Stimulated activated CD8-positive, alpha-beta memory T cell treated with anti-CD3 and anti-CD28 coated beads, Interleukin-15, amount 100 ng/mL, for 4 hours (primary cell): ENCODE measurements at places on chromosomes 3 and 15.

DNA sequence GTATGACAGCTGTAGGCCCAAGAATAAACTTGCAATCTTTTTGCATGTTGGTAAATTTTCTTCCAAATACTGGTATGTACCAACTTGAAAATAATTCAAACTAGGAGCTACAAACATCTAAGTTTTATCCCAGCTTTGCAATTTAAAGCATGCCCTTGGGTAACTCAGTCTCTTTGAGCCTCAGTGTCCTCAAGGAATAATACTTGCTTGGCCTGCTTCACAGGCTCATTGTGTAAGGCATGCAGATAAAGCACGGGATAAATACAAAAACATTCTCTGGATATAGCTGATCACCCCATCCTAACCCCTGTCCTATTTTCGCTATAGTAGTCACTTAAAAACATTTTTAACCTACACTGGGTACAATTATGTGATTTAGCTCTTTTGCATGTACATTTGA lies 9.6 kb upstream of the TMEM44 start:
- no peak for DNase-seq

DNA sequence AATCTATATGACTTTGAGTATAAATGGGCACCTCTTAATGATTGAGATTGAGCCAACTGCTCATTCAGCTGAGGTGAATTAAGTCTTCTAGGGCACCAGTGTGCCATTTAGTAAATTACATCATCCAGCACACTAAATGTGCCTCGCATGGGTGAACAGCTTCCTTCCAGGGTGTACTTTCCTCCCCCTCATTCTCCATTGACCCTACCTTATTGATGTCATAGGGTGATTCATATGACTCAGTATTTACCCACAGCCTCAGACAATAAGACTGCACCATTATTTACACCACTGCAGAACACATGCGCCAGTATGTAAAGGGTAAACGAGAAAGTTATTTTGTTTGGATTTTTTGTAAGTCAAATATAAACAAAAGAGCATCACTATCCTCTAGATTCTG lies 185.2 kb upstream of the ARL6 start:
- DNase-seq: no peak

- DNase-seq: no peak
Measured at GRCh38 chr3:53354945-53355498, 7.7 kb upstream of the DCP1A start.

GRCh38 chr3:88985491-88985890 lies 121.9 kb upstream of the EPHA3 start:
- no peak for DNase-seq

DNA sequence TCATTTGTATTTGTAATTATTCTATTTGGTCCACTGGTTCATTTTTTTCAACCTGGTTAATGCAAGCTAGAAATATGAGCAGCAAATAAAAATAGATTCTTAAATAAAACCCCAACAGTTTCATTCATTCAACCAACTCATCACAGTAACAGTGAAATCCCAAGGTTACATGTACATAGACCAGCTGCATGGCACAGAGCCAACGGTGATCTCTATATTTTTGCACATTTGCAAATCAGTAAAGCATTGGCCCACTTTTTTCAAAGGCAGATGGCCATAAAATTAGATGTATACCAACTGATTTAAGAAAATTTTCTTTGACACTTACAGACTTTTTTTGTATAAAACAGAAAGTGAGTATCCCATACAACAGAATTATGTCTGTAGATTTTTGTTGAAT lies 49.3 kb downstream of the STRIT1 start:
- DNase-seq: no peak

- no peak for DNase-seq
Measured at GRCh38 chr3:104198131-104198530, 1168.6 kb upstream of the ALCAM start.

- no peak for DNase-seq
Measured at GRCh38 chr3:89851974-89852621, 744.7 kb downstream of the EPHA3 start.

GRCh38 chr15:47792231-47792630 lies 74.9 kb downstream of the SEMA6D start:
- DNase-seq: no peak

- no peak for DNase-seq
Measured at GRCh38 chr3:161388855-161389254, 17.5 kb upstream of the SPTSSB start.

- DNase-seq: no peak
Measured at GRCh38 chr3:146800484-146800883, 195.3 kb upstream of the PLSCR5 start.

DNA sequence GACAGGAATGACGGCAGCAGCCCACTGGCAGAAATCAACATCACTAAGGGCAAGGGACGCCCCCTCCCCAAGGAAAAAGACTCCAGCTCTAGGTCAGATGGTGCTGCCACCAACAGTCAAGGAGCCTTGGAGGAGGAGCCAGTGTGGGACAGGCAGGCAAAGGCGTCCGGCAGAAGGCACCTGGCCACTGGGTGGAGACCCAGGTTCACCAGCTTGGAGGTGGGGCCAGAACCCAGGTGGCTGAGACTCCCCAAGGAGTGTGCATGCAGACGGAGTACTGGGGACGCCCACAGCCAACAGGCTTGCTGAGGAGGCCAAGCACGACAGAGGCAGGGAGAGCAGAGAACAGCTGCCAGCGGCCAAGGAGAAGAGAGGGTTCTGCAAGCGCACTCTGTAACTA lies 35.2 kb downstream of the PTPN23 start:
- DNase-seq: no peak

GRCh38 chr3:165466856-165467255 lies 270.7 kb upstream of the SLITRK3 start:
- no peak for DNase-seq
